ENCODE measurements at places on chromosomes 7 and 10. TPM values are rescaled to one million over a fixed set of nuclear protein-coding genes. Genes with fewer than 3 reads are reported as not detected.

The PDZD7 gene
- total RNA-seq: 1.4 TPM

The HOXA2 gene
- under 0.01 TPM for total RNA-seq

The KCP gene
- total RNA-seq: 0.55 TPM

The UBN2 gene
- total RNA-seq: 5.6 TPM

The KLHDC10 gene
- 26.0 TPM for total RNA-seq

The IGF2BP3 gene
- 3.5 TPM for total RNA-seq

The GIMAP7 gene
- total RNA-seq: not detected

The IPMK gene
- 4.5 TPM for total RNA-seq

The MYH16 gene
- 0.33 TPM for total RNA-seq

Data from uterine smooth muscle cell (primary cell).